ENCODE measurements at places on chromosomes 7 and 10.

DNA sequence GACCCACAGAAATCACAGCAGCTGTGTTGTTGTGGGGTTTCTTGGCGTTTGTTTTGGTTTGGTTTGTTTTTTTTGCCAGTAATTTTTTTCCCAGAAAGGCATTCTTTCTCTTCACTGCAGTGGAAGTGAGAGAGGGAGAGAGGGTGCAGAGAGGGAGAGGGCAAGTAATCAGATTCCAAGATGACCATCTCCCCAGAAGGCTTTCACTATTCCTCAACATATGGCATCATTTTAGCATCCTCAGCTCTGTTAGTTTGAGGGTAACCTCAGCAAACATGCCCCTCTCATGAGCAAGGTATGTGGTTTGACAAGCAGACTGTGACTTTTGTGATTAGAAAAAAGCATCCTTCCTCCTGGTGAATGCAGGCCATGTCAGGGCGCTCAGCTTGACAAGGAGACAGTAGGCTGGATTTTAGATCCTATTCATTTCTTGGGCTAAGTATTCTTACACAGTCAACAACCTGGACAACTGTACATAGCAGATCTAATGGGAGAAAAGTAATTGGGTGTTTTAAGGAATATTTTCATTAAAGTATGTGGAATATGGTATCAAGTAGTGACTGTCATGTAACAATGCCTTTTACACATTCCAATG, 86.3 kb upstream of the PIK3CG start:
- DNase-seq: no peak

DNA sequence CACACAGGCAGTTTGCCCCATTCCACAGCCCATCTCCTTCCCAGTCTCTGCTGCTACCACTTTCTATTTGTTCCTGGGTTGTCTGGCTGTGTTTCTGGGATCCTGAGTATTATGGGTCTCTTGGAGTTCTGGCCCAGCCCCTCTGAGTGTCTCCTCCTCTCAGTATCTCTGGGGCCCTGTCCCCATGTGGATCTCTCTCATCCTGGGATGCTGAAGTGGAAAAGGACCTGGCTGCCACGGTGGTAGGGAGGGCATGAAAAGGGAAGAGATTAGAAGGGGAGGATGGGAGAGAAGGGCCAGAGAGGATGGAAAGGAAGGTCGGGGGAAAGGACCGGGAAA, 54.5 kb upstream of the LBX1 start:
- no peak for DNase-seq

- no peak for DNase-seq
Measured at GRCh38 chr10:113425541-113425951, 127.3 kb upstream of the HABP2 start.

DNA sequence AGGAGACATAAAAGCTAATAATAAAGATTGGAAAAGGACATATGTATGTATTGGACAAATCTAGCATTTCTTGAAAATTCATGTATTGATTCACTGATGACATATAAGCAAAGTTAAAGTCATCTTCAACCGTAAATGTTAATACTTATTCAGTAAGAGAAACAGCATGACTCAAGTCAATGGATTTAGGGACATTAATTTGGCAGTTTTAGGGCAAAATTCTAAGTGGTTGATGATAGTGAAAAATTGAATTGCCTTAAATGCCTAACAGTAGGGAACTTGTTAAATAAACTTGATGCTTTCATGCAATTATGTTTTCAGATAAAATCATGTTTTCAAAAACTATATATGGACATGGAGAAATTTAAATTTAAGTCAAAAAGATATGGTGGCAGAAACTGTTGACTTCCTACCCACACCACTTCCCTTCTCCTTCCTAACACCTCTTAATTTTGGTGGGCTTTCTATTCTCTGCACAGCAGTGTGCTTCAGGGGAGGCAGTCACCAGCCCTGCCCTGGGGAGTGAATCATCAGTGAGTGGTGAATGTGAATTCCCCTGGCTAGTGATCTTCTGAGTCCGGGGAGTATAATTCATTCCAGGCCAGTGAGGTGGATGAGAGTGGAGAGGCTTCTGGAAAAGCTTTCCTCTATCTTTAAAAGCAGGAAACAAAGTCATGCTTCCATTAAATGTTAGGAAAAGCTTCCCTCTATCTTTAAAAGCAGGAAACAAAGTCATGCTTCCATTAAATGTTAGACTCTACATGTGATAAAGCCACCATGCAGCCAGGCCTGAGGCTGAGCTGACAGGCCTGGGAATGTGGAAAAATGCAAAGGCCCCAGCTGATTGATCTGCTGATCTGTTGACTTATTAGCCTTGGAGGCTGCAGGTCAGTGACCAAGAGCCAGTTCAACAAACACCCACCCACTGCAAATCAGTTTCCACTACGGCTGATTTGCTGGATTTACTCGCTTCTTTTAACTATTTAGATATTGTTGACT, 25.2 kb upstream of the ITGB1 start:
- DNase-seq: no peak

DNA sequence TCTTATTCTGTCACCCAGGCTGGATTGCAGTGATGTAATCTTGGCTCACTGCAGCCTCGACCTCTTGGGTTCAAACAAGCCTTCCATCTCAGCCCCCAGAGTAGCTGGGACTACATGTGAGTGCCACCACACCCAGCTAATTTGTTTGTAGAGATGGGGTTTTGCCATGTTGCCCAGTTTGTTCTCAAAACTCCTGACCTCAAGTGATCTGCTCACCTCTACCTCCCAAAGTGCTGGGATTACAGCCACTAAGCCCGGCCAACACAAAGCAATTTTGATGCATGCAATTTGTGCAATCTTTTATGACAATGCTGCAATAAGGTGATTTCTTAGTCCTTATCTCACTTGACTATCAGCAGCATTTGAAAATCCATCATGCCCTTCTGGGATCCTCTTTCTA, 333.1 kb downstream of the FRMD4A start:
- DNase-seq: no peak

DNA sequence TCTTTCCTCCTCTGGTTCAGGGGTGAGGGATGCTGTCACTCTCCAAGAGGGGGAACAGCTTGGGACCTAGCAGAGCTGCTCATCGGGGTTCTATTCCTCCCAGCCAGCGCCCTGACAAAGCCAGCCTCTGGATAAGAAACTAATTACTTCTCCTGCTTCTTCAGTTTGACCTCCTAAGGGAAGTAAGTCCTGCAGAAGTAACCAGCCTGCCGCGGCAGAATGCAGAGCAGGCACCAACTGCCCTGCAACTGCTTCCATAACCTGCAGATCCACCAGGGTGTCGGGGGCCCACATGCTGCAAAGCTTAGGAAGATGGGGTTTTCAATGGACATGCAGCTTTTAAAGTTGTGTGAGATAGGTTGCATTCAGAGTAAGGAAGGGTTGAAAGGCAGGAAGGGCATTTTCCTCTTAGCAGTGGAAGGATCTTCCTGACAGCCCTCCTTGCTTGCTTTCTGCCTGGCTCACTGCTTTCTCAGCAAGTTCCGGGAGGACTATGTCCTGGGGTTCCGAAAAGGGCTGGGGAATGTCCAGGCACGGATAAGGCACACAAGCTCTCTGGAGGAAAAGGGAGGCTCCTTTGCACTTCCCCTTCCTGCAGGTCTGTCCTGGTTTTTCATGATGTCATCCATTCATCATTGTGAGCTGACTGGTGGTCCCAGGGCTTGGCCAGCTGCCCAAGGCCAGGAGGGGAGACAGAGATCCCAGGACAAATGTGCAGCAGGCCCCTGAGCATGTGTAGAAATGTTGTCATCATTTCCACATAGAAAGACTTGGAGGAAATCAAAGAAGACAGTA, 24.3 kb upstream of the CALU start:
- DNase-seq: no peak

DNA sequence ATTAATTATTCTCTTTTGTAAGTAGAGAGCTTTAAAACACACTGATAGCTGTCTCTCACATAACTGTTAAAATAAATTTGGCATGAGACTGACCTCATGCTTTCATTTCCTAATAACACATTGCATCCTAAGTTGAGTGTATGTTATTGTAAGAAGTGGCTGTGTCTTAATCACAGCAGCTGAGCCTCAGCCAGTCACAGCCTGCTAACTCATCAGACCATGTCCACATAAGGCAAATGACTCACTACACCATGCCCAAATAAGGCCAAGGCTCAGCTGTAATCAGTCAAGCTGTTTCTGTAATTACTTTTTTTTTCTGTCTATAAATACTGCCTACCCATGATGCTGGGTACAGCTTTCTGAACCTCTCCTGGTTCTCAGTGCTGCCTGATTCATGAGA, 860.9 kb downstream of the XPNPEP1 start:
- no peak for DNase-seq

- no peak for DNase-seq
Measured at GRCh38 chr7:81714306-81714705, 55.5 kb downstream of the HGF start.

GRCh38 chr7:17696422-17696821, 243.9 kb downstream of the SNX13 start:
- DNase-seq: no peak

- DNase-seq: no peak
Measured at GRCh38 chr10:132417257-132417910, 20.4 kb downstream of the PWWP2B start.

DNA sequence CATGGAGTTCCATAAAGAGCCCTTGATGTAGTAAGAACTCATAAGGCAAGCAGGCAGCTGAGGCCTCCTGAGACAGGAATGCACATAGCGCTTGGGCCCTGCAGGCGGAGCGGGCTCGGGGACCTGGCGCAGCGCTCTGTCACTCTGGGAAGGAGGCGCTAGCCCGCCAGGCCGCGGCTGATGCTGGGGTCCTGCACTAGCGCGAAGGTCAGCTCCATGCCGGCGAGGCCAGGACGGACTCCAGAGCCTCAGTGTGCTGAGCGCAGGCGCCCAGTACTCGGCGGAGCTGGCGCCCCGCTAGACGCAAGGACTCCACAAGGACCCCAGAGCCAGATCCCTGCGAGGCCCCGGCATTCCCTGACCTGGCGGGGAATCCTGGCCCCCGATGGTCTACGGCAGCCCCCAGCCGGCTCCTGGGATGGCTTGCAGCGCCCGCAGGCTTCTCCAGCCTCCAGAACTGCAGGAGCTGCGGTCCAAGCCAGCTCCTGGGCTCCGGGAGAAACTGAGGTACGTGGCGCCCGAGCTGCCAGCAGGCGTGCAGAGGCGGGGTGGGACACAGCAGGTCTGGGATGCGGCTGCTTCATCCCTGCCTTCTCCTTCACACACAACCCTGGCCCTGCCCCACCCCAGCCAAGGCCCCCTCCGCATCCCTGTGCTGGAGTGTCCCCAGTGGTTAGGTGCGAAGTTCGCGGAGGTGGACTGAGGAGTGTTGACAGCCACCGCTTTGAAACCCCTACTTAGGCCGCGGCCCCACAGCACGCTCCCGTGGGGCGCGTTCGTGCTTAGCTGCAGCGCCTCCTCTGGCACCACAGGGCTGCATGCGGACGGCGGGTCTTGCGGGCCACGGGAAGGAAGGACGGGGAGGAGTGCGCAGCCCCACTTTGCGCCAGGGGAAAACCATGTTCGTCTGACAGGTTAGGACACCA, 761.5 kb upstream of the POM121L12 start:
- DNase-seq: no peak

DNA sequence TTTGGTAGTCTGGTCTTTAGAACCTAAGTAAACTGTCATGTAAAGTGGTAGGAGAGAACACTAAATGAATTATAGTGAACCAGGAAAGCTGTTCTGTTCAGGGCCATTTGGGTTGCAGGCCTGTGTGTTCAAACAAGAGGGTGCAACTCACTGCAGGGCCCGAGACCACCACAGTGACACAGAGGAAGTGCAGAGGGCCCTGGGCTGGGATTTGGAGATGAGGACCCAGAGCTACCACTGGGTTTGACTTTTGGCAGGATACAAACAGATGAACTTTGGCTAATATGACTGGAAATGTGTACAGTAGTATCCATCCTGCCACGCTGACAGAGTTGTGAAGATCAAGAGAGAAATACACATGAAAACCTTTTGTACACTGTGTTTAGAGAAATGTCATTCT, 9.8 kb downstream of the MMP21 start:
- DNase-seq: no peak

GRCh38 chr7:34155220-34155908, 250.0 kb downstream of the BMPER start:
- no peak for DNase-seq

- DNase-seq: no peak
Measured at GRCh38 chr7:8037151-8037550, 68.6 kb downstream of the GLCCI1 start.

DNA sequence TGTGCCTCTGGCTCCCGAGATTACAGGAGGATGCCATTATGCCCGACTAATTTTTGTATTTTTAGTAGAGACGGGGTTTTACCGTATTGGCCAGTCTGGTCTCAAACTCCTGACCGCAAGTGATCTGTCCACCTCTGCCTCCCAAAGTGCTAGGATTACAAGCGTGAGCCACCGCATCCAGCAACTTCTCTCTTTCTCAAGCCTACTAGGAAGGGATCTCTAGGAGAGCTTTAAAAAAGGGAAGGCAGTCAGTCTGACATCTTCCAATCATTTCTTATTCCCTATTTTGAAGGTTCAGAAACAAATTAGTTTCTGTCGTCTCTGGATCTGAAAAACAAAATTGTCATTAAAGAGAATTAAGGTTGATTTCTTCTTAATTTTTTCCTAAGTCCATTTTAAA, 2.5 kb upstream of the TMEM26 start:
- no peak for DNase-seq

DNA sequence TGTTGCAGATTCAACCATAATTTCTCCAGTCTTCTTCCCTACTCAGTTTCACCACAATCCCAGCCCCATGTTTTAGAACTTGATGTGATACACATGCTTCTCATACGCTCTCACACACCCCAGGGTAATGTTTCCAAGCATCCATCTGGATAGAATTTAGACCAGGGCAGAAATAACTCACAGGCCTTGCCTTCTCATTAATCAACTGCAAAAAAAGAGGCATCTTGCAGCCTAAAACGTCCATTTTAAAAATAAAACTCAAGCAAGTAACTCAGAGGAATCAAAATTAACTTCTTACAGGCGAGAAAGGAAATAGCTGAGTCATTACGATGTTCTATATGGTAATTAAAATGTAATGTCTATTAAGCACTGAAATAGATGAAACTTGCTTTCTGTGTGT, 127.2 kb upstream of the RSU1 start:
- no peak for DNase-seq

DNA sequence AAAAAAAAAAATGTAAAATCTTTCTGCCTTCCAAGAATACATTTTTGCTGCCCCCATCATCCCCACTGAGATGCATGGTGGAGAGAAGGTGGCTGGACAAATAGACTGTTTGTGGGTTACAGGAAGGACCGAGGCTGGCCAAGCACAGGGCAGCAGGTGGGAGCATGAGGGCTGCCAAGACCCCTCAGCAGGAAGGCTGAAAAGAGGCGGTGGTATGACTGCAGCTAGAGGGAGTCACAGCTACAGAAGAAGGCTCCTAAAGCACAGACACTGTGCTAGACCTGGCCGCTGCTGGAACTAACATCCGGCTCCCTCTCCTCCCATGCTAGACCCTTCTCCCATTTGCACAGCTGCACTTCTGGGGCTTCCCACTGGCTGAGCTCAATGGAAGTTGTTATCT, 289.6 kb downstream of the TCERG1L start:
- DNase-seq: no peak

DNA sequence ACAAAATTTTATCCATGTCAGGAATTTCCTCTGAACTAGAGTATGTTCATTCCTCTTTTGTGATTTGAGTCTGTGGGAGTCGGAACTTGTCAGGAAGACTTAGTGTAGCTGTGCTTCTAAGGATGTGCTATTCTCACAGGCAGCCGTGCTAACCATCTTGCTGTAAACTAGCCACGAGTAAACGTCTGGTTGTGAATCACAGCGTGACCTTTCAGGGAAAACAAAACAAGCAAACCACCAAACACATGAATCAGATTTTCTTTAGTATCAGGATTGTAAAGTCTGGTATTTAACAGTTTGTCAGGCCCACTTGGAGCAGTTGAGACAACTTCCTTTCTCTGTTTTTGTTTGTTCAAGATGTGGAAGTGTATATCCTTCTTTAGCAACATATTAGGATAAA, 32.0 kb downstream of the AUTS2 start:
- no peak for DNase-seq
